ENCODE measurements at places on chromosomes 1 and 21. TPM values are rescaled to one million over a fixed set of nuclear protein-coding genes. Genes with fewer than 3 reads are reported as not detected.

GRCh38 chr1:197469620-197470210, 201.7 kb downstream of the CRB1 start:
- no peak for DNase-seq

The CSF3R gene
- total RNA-seq = not detected

- no peak for DNase-seq
Observed at GRCh38 chr1:207024202-207025145, 8.1 kb downstream of the C1orf116 start.

- DNase-seq = no peak
Observed at GRCh38 chr21:45183852-45184251, 103.8 kb downstream of the POFUT2 start.

The FAM78B gene
- total RNA-seq = 0.40 TPM

DNA sequence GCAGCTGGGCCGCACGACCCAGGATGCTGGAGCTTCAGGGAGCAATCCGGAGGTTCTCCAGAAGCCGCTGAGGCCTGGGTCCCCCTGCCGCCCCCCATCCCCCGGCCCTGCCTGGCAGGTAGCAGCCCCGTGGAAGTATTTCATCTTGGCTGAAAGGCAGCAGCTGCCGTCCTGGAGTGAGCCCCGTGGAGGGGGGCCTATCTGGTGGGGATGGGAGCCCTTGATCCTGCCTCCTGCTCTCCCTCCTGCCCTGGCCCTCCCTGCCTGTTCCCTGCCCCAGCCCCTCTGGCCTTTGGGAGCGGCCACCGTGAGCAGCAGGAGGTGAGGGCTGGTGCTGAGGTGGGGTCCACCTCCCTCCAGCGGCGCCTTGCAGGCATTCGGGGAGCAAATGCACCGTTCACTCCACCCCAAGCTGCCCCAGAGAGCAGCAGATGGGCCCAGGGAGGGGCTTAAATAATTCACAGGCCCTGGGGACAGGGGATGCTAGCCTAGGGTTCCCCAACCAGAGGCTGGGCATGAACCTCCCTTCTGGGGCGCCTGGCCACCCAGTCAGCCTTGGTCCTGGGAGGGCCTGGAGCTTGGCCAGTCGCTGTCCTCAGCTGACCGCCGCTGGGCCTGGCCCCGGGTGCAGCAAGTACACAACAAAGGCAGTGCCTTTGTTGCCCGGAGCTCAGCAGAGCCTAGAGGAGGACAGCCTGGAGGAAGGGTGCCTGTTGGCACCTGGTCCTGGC, 23.7 kb upstream of the PLCH2 start:
- DNase-seq = peak; percentile 48

DNA sequence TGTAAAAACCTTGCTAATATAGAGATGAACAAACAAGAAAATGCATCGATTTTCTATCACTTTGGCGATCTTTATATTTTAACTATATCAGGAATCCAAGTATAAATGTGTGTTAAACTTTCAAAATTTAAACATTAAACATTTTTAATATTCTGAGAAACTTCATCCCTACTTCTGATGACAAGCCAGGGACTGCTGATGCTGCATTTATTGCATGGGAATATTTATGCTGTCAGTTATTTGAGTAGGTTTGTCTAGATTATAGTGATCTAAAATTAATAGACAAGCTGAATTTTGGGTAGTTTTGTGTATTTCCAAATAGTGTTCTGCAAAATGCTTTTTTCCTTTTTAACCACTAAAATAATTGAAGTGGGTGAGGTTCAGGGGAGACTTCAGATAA, 175.3 kb downstream of the LEPR start:
- no peak for DNase-seq

The NR0B2 gene
- total RNA-seq = not detected

The EIF2D gene
- 34.2 TPM for total RNA-seq

- no peak for DNase-seq
Observed at GRCh38 chr21:36532769-36533467, 53.0 kb upstream of the CLDN14 start.

All from lung microvascular endothelial cell (primary cell).